NCI-H69 (cell line): ENCODE measurements at places on chromosomes 6 and 20.

- no peak for DNase-seq
These were observed 274.8 kb upstream of the RGS17 start for GRCh38 chr6:153405931-153406330.

DNA sequence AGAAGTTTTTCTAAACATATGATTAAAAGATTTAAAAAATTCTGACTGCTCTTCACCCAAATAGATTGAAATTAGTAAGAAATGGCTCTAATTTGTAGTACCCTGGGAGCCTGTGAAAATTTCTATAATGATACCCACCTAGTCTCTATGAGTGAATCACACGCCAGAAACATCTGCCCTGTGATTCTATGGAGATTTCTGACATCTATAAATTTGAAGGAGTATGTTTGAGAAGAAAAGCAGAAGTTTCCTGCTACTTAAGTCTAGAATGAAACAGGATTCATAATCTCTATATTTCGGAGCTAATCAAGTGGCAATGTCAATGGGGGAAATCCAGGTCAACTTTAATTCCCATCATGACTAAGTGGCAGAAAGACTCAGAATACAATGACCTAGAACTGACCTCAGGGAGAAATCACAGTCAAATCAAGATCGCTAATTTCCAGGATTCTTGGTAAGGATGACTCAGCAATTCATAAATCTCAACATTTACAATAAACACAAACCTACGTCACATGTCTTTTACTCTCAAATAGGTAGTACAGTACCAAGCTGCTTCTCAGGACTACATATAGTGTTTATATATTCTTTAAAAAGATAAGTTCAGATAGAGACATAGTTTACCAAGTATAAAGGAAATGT, 186.2 kb upstream of the TNFAIP3 start:
- DNase-seq = no peak

GRCh38 chr6:29924287-29924686, 18.0 kb upstream of the HLA-A start:
- DNase-seq = no peak

DNA sequence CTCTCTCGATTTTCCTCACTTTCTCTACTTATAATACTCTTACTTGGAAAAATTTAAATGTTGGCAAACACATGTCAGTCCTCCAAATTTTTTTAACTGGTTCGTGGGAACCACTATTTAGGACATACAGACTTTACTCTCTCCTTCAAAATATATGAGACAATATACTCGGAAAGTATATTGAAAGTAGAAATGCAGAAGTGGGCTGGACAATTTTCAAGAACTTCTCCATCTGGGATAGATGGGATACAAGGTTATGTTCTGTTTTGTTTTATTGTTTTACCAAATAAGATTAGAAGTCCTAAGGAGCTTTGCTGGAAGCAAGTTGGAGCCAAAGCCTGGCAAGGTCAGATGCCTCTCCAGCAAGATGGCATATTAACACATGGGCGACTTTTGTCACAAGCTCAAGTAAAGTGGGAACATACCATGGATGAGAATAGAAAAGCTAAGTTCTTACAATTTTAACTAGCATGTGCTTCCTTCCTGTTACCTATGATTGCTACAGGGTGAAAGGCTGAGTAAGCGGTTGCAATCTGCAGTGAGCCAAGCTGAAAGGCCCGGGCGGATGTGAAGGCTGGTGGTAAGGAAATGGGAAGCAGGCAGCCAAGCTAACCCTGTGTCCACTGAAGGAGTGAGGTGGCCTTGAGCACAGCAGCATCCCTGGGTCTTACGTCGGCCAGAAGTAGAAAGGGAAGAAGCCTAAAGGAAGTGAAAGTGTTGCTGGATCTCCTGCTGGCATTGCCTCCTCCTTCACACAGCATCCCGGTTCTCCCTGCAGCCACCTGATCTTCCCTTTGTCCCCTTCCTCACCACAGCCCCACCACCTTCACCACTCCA, 7.1 kb downstream of the MAP3K5 start:
- no peak for DNase-seq

DNA sequence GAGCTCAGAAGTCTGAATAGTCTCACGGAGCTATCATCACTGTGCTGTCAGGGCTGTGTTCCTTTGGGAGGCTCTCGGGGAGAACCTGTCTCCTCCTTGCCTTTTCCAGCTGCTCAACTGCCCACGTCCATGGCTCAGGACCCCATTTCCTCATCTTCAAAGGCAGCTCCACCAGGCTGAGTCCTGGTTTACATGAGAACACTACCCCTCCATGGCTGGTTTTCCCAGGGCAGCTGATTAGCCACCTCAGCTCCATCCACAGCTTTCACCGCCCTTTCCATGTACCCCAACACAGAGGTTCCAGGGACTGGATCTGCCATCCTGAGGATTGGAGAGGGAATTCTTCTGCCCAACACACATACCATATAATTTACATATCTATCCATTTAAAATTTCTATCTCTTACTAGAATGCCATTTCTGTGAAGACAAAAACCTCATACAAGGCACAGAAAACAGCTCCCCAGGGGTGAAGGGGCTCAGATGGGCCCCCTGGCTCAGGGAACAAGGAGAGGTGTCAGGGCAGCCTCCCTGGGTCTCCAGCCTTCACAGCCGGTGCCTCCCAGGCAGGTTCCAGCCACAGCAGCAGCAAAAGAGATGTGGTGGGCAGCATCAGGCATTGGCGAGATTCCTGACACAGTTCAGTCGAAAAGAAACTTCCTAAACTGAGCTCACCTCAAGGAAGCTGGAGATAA, 2.2 kb upstream of the RAET1E start:
- no peak for DNase-seq

- DNase-seq = no peak
These were observed 214.2 kb downstream of the SYNDIG1 start for GRCh38 chr20:24683676-24684075.
